ENCODE measurements at places on chromosomes 13 and 19. TPM values are rescaled to one million over a fixed set of nuclear protein-coding genes. Genes with fewer than 3 reads are reported as not detected.

DNA sequence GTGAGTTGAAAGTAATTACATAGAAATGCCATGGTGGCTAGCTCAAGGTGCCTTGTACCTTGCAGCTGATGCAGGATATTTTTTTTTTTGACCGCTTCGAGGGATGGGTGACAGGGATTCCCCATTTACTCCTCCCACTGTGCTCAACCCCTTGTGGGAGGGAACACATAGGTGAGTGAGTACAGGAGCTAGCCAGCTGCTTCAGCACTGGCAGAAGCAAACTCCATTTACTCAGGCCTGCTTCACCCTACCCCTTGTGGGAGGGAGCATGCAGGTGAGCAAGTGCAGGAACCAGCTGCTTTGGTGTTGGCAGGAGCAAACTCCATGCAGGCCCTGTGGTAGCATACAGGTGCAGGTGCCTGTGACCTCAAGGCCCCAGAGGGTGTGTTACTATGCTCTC, 330.1 kb downstream of the TDRD3 start:
- DNase-seq = no peak

DNA sequence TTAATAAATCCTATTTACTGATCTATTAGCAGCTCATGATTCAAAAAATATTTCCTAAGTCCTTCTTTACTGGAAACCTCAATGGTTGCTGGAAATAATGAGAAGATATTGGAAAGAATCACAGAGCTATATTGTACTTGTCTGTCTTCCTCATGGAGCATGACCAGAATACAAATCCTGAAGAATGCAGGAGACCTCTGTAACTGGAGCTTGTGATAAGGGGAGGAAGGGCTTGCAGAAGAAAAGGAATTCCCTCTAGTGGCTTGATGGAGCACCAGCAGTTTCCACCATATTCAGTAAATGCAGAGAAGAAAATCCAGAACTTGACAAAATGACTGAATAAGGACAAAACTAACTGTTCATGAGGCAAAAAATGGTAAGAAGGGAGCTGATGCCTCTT, 1333.1 kb downstream of the EFNB2 start:
- no peak for DNase-seq

DNA sequence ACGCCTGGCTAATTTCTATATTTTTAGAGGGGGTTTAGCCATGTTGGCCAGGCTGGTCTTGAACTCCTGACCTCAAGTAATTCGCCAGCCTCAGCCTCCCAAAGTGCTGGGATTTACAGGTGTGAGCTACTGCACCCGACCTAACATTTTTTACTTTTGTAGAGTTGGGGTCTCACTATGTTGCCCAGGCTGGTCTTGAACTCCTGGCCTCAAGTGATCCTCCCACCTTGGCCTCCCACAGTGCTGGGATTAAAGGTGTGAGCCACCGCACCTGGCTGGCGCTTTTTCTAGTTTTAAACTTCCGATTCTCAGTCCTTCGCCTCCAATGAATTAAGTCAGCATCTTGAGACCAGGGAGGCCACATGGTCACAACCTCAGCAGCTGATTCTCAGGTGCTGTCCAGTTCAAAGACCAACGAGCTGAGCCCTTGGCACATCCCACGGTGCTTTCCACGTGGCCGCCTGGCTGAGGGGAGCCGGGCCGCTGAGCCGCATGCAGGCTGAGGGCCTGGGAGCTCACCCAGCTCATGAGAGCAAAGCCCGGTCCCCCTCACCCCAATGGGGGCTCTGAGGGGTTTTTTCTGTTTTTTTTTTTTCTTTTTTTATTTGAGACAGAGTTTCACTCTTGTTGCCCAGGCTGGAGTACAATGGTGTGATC, 9.1 kb downstream of the AP3D1 start:
- DNase-seq = no peak

DNA sequence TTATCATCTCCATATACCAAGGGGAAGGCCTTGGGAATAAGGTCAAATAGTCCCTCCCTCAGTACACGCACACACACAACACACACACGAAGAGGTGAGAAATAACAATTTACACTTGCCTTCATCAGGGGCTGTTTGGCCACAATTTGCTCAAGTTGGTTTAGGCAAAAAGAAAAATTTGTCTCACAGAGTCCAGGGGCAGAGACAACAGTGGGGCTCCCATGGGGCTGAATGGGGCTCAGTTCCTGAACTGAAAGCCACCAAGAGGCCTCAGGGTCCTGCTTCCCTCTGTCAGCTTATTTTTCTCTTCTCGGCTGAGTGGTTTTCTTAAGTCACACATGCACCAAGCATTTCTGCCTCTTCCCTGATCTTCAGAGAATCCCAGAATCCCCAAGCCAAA, 35.5 kb downstream of the PCDH8 start:
- no peak for DNase-seq

- DNase-seq = no peak
These were observed 28.1 kb downstream of the ZNF787 start for GRCh38 chr19:56092685-56093631.

- no peak for DNase-seq
These were observed 5.9 kb upstream of the TEKTIP1 start for GRCh38 chr19:3533033-3533432.

DNA sequence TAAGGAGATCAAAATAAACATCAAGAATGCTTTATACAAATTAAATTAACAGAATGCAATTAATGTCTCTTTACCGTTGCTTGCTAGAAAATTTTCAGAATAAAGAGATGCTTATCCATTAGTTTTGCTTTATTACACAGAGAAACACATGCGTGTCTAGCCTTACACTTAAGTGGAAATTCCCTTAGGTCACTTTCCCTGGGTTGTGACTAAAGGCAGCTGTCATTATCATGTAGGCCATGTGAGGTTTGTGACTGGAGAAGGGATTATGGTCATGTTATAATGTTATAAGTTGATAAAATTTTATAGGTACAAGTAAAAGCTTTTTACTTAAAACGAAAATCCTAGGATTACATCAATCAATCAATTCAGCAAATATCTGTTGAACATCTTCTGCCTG, 121.0 kb downstream of the KCNRG start:
- no peak for DNase-seq

GRCh38 chr19:46067691-46068090, 26.9 kb upstream of the IGFL4 start:
- DNase-seq = no peak

DNA sequence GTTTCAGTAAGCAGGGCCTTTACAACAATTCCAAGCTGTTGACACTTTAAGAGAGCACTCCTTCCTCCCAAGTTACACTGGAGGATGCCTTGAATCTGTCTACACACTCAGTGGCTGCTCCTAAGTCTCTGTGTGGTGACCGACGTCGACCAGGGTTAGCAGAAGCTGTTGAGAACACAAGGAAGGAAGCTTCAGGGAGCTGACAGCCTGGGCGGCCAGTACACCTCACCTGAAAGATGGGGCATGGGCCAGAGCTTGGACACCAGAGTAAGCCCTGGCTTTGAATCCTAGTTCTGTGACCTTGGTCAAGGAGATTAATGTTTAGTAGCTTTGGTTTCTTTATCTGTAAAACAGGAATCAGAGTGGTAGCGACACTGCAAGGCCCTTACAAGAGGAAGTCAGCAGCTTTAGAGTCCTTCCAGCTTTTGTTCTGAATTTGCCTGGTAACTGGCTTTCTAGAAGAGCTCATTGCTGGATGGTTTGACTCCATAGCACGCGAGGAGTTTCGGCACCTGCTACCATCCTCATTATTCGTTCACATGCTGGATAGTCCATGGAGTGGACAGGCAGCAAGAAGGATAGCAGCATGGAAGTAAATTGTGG, 214.2 kb downstream of the FGF9 start:
- no peak for DNase-seq

- DNase-seq = peak; percentile 94
These were observed 10.4 kb downstream of the ATP4B start for GRCh38 chr13:113647351-113648215.

Gene GRIN3B
- total RNA-seq = not detected

Gene KIR2DL4
- not detected for total RNA-seq

DNA sequence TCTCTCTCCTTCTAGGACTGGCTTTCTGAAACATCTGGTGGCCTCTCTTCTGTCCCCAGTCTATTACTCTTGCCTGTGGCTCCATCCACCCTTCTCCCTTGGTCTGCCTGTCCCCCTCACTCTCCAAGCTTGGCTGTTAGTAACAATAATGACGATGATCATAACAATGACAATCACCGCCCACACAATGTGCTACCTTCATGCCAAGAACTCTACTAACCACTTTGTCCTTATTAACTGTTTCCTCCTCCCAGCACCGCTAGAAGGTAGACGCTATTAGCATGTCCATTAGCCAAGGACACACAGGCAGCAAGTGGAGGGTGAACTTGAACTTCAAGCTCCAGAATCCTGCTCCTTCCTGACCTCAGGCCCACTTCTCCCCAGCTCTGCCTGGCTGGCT, 2.7 kb downstream of the GYS1 start:
- no peak for DNase-seq

GRCh38 chr19:43457809-43458208, 7.6 kb downstream of the LYPD3 start:
- no peak for DNase-seq

- DNase-seq = no peak
These were observed 141.3 kb upstream of the FBXL3 start for GRCh38 chr13:77168237-77168636.

DNA sequence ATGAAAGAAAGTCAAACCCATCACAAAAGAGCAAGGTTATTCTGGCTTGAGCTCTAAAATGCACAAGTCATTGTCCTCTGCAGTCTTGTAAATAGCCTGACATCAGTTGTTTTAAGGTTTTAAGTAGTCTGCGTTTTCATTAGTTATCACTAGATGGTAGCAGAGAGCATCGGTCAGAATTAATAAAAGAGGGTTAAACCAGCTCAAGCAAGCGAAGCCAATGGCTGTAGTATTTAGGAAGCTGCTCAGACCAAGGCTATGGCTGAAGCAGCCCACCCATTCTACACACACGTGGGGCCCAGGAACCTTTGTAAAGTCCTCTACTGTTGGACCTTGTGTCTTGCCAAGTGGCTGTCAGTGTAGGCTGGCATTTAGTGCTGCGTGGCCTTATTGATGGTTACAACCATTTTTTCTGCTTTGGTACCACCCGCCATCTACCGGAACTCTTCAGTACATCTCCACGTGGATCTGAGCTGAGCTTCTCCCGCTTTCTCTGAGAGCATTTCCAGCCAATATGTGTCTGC, 13.3 kb upstream of the ZNF57 start:
- no peak for DNase-seq

DNA sequence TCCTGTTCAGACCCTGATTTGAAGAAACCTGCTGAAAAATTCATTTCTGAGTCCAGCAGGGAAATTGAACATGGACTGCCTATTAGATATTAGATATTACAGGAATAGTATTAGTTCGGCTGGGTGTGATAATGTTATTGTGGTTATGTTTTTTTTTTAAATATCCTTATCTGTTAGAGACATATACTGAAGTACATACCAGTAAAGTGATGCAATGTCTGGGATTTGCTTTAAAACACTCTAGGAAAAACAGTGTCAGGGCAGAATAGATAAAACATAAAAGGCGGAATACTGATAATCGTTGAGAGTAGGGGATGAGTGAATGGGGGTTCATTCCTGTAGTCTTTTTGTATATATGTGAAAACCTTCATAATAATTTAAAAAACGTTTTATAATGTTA, 28.7 kb upstream of the AMER2 start:
- DNase-seq = no peak

Gene KANK3
- total RNA-seq = 22.8 TPM

- no peak for DNase-seq
These were observed 148.7 kb downstream of the FOXO1 start for GRCh38 chr13:40517486-40518480.

DNA sequence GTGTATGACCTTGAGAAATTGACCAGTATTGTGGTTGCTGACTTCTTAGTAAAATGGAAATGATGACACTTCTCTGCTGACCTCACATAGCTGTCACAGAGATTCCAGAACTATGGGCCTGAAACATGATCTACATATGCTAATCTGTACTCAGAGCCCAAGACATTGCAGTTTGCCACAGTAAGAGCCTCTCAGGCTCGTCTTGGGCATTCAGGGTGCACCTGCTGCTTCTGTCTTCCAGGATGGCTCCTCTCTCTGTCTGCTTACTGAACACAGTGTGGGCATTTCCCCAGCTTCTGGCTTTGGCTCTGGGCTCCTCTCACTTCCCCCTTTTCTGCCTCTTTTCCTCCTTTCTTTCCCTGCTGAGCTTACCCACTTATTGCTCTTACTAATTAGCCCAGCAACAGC, 22.3 kb upstream of the SLC46A3 start:
- DNase-seq = no peak

Gene GRIN2D
- 0.17 TPM for total RNA-seq

Gene TUBA3C
- total RNA-seq = not detected

DNA sequence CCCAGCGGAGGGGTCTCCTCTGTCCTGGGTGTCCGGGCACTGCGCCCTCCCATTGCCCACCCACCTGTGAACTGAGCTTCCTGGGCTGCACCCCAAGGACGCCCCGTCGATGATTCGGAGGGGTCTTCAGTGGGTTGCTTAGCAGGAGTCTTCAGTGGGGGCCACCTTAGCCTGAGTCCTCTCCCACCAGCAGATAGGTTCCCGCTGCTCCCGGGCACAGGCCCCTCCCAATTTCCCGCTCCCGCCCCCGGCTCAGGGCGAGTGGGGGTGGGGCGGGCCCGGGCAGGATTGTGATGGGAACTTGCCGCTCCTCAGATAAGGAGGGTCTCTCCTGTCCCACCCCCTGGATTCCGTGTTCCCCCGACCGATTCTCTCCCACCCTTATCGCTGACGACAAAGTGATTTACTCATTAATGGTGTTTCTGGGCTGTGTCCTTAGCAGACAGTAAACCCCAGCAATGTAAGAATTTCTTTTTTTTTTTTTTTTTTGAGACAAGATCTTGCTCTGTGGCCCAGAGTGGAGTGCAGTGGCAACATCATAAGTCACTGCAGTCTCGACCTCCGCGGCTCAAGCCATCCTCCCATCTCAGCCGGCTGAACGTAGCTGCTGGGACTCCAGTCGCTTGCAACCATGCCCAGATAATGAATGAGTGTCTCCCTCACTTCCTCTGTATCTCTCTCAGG, 655 bp upstream of the S1PR5 start:
- no peak for DNase-seq

DNA sequence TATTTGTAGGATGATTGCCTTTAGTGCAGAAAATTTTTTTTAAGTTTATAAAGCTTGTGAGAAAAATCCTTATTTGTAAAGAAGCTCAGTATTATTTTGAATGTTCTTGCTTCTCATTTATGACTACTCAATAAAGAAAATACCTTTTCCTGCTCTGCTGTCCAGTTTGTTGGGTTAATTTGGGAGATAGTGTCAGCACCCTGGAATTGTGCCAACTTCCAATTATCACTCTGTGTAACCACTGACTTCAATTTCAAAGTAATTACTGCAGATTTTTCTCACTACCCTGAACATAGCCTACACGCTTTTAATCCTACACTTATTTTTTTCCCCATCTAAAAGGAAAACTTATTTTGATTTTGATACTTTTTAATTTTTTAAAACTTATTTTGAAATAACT, 93.1 kb downstream of the GGACT start:
- DNase-seq = no peak

GRCh38 chr19:982567-983170, 1.5 kb upstream of the WDR18 start:
- peak; percentile 87 for DNase-seq

Gene CBARP
- 1.2 TPM for total RNA-seq

Gene ZNF77
- total RNA-seq = 2.2 TPM
